ENCODE measurements at places on chromosomes 1 and 21.

DNA sequence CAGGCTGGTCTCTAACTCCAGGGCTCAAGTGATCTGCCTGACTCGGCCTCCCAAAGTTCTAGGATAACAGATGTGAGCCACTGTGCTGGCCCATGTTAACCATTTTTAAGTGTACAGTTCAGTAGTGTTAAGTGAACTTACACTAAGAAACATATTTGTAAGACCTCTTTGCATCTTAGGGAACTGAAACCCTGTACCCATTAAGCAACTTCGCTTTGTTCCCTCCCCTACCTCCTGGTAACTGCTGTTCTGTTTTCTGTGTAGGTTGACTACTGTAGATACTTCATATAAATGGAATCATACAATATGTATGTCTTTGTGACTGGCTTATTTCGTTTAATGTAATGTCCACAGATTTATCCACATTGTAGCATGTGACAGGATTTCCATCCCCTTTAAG, 11.0 kb downstream of the NUDC start:
- no peak for DNase-seq

GRCh38 chr1:156794506-156795373, 21.9 kb downstream of the SH2D2A start:
- DNase-seq = no peak

DNA sequence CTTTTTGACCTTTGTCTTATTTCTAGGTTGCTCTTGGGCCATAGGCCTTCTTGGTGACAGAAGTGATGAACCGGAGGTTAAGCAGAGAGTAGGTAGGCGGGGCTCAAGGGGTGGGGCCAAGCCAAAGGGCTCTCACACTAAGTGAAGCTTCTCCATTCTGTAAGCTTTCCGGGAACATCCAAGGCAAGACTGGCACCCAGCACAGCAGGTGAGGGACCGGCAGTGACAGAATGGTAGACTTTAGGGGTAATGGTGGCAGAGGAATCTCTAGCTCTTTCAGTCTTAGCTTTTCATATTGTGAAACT, at the start of gene TNFAIP8L2:
Gene TNFAIP8L2, plus strand, starts transcription at position 135 of the 305 bp plus-strand sequence. CDS start 2,049 bp downstream, outside the sequence.
- DNase-seq = no peak

GRCh38 chr1:107617456-107617855, 347.5 kb downstream of the VAV3 start:
- no peak for DNase-seq

DNA sequence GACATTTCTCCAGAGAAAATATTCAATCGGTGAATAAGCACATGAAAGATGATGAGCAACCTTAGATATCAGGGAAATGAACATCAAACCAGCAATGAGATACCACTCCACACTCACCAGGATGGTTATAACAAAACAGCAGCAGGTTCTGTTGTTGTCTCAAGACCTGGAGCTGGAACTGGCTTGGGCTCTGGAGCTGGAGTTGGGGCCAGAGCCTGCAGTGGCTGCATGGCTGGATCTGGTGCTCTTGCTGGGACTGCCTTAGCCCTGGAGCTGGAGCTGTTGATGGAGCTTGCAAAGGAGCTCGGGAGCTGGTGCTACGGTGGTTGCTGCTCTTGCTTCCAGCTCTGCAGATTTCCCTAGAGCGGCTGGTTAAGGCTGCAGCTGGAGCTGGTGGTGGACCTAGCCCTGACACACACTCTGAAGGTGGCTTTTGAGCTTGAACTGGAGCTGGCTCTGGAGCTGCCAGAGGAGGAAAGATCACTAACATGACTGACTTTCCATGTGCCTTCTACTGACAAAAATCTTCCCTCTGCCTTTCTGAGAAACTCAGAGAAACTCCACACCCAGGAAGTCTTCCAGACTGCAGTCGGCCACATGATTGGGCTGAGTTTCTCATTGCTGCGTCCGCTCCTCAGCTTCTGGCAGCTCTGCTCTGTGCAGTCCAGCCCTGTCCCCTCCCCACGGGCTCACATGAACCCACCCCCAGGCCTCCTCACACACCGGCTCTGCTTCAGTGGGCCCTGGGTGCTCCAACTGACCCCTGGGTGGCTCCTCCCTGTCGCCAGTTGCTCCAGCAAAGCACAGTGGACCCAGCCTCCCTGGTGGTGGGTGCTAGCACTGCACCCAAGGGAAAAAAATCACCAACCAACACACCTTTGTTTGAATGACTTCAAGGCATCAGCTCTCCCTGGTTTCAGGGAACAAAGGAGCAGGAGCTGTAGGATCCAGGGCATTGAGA, 139.1 kb upstream of the FMN2 start:
- no peak for DNase-seq

DNA sequence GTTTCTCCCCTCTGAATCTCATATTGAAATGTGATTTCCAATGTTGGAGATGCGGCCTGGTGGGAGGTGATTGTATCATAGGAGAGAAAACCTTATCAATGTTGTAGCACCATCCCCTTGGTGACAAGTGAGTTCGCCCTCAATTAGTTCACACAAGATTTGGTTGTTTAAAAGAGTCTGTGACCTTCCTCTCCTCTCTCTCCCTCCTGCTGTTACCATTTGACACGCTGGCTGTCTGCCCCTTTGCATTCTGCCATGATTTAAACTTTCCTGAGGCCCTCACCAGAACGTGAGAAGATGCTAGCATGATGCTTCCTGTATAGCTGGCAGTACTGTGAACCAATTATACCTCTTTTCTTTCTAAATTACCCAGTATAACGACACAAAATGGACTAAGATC, 730.9 kb upstream of the PRMT6 start:
- DNase-seq = no peak

- DNase-seq = peak; percentile 88
These were observed at the start of gene OLFML3 for GRCh38 chr1:113978863-113979702. Gene OLFML3, plus strand, starts transcription at chr1:113979474. Its CDS starts 43 bp downstream, at chr1:113979517.

- DNase-seq = no peak
These were observed 136.0 kb downstream of the LTN1 start for GRCh38 chr21:28856588-28857250.

DNA sequence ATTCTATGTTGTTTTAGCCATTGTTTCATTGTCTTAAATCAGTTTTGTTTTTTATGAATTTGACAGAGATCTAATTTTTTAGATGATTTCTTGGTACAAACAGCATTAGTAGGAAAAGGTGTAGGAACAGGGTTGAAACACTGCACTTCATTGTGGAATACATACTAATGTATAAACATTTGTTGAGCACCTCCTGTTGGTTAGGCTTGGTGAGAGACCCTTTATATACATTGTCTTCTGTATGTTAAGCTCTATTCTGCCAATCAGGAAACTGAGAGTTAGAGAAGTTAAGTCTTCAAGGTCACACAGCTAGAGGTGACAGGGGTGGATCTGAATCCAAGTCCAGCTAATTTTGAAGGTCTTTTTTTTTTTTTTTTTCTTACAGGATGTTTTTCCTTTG, 192.7 kb downstream of the VPS13D start:
- DNase-seq = no peak

- DNase-seq = peak; percentile 28
These were observed 157.3 kb upstream of the PTGFR start for GRCh38 chr1:78333502-78333901.

DNA sequence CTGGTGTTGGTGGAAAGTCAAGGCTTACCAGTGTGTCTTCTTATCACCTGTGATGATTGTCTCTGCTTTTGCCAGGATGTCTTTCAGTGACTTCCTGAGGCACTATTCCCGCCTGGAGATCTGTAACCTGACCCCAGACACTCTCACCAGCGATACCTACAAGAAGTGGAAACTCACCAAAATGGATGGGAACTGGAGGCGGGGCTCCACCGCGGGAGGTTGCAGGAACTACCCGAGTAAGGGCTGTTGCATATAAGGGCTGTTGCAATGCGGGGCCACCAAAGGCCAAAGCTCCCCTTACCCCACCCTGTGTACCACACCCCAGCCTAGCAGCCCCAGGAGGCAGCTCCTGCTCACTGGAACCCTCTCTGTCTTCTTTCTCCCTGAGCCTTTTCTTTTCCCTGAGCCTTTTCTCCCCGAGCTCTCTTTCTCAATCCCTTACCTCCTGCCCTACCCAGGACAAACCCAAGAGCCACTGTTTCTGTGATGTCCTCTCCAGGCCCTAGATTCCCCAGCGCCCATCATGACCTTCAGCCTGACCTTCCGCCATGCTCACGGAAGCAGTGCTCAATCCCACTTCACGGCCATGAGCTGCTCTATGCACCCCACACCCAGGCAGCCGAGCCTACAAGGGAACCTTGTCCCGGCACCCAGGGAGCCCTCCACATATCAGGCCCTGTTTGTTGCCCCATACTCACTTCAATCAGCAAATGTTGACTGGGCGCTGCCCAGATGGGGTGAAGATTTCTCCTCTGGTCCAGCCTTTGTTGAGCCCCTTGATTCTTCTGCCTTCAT, 40.6 kb downstream of the CAPN2 start:
- DNase-seq = no peak

DNA sequence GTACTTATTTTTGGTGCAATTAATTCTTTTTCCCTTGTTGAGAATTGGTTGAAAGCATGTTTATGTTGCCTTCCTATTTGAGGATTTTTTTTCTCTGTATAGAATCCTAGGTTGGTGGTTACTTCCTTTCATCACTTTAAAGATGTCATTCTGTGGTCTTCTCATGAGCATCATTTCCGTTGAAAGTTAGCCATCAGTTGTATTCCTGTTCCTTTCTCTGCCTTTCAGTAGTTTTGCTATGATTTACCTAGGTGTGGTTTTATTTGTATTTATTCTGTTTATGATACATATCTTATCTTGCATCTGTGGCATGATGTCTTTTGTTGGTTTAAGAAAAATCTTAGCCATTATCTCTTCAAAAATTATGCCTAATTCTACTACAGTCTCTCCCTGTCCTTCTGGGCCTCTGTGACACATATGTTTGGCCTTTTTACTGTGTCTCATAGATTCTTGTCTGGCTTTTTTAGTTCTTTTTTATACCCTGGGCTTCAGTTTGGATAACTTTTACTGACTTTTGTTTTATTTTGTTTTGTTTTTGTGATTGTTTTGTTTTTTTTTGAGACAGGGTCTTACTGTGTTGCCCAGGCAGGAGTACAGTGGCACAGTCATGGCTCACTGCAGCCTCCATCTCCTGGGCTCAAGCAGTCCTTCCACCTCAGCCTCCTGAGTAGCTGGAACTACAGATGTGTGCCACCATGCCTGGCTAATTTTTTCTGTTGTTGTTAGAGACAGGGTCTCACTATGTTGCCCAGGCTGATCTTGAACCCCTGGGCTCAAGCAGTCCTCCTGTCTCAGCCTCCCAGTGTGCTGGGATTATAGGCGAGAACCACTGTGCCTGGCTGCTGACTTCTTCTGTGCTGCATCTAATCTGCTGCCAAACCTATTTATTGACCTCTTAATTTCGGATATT, 24.1 kb downstream of the PTGFRN start:
- no peak for DNase-seq

- no peak for DNase-seq
These were observed 46.6 kb downstream of the HIVEP3 start for GRCh38 chr1:41872074-41872473.

- no peak for DNase-seq
These were observed 113.9 kb downstream of the GRIK1 start for GRCh38 chr21:29825936-29826335.

GRCh38 chr1:52119301-52120079, 22.4 kb upstream of the ZFYVE9 start:
- DNase-seq = no peak

DNA sequence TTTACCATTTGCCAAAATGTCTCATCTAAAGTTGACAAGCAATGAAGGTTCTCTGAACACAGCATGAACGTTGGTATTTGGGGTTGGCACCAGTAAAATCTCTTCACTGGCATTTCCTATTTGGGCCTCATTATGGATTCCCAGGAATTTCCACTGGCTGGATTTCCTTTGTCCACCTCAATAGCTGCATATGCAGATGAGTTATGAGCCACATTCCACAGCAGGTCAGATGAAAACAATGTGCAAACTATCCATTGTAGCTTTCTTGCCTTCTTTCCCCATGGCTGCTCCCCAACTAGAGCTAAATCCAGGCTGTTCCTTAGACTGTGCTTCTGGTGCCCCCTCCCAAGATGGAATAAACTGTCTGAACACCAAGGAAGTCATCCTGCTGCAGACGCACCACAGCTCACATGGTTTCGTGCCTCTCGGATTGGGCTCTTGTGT, 168.1 kb upstream of the FGGY start:
- peak; percentile 93 for DNase-seq

DNA sequence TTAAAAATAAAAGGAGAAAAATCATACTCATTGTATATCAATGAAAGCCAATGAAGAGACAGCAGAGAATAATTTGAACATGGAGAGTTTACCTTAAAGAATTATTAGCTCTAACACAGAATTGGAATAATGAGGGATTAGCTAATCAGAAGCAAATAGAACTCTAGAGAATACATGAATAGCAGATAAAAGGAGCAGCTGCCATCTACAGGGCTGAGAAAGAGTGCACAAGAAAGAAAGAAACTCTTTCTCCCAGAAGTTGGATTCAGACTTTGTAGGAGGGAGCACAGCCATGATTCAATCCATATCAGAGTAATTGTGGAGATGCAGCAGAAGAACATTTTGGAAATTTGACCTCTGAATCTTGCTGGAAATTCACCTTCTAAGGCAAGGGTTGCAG, 1171.2 kb downstream of the PLA2G4A start:
- no peak for DNase-seq

GRCh38 chr21:15735409-15735808, 5.6 kb downstream of the USP25 start:
- no peak for DNase-seq

GRCh38 chr1:97989094-97989680, 68.4 kb upstream of the DPYD start:
- DNase-seq = peak; percentile 22

DNA sequence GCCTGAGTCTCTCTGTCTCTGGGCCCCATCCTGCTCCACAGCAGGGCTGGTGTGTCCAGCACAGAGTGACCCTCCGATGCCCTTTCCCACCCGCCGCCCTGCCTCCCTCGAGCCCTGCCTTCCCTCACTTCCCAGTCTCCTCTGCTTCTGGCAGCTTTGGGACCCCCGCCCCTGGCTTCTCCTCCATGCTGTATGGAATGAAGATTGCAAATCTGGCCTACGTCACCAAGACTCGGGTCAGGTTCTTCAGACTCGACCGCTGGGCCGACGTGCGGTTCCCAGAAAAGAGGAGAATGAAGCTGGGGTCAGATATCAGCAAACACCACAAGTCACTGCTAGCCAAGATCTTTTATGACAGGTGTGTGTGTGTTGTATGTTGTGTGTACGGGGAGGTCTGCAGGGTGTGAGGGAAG, 14.3 kb downstream of the MOV10 start:
- DNase-seq = no peak

DNA sequence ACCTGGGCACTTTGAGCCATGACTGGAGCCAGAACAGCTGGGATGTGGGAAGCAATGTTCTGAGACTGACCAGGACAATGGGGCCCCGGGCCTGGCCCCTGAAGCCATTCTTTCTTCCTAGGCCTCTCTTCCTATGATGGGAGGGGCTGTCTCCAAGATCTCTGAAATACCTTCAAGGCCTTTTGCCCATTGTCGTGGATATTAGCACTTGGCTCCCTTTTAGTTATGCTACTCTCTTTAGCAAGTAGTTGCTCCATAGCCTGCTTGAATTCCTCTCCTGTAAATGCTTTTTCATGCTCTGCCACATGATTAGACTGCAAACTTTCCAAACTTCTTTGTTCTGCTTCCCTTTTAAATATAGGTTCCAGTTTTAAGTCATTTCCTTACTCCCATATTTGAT, 262.9 kb upstream of the CACYBP start:
- no peak for DNase-seq
